ENCODE measurements at places on chromosomes 1 and 21.

- no peak for DNase-seq
- H3K36me3 ChIP-seq, result peaks cover 9% of the 10 kb centered on the region
- H3K4me3 ChIP-seq, result no peak overlapping the region
- H3K27me3 ChIP-seq, result no peaks in the 10 kb centered on the region
- H3K4me1 ChIP-seq, result peaks cover 2% of the 10 kb centered on the region
Measured at GRCh38 chr1:156549831-156550230, 22.5 kb downstream of the IQGAP3 start.

DNA sequence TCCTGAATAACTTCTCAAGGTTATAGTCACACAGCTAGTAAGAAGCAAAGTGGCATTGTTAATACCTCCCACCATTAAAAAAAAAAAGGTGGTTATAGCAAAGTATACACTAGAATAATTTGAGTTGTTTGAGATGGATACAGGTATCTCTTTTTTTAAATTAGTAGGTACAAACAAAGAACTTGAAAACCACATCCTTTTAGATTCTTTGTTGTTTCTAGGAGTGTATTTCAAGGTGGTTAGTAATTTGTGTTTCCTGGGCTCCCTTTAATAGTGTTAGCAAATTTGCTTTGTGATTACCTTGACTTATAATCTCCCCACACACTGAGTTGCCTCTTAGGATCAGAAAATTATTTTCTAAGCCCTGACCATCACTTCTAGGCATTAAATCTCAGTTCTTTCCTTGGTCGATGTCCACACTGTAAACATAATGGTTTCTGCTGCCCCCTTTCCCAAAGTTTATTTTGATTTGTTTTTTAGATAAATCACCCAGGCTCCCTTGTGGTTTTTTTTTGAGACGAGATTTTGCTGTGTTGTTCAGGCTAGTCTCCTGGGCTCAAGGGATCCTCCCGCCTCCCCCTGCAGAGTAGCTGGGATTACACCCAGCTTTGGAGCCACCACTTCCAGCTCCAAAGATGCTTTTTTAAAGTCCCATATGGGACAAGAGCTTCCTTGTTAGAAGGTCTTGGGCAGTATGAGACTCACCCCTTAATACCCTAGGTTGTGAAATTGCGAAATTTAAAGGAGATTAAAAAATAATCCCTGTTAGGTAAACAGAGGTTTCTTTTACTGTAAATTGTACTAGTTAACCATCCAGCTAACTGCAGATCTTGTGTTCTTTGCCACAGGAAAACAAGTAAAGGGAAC lies 6.2 kb downstream of the AKIRIN1 start:
- H3K27me3 ChIP-seq, result no peaks in the 10 kb centered on the region
- peaks cover 56% of the 10 kb centered on the region for H3K4me1 ChIP-seq
- H3K36me3 ChIP-seq, result peaks cover 66% of the 10 kb centered on the region
- no peak for DNase-seq

DNA sequence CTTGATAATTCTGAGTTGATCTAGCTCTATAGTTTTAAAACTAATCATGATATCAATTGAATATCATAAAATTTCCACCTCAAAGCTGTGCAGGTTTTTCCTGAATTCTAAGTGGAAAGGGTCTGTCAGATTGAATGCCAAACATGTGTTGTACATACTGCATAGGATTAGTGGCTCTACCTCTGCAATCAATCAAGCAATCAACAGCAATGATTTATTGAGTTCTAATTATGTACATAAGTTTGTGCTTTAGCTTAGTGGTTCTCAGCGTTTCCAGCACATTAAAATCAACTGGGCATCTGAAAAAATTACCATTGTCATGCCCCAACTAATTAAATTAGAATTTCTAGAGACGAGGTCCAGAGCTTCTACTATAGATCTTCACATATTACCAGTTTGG lies 251.5 kb downstream of the BACH1 start:
- H3K4me1 ChIP-seq, result no peaks in the 10 kb centered on the region
- H3K4me3 ChIP-seq, result no peak overlapping the region

- H3K4me1 ChIP-seq, result no peaks in the 10 kb centered on the region
- H3K4me3 ChIP-seq, result no peak overlapping the region
- H3K27me3 ChIP-seq, result no peaks in the 10 kb centered on the region
- no peak for DNase-seq
Measured at GRCh38 chr1:177669161-177669560, 300.7 kb downstream of the SEC16B start.

DNA sequence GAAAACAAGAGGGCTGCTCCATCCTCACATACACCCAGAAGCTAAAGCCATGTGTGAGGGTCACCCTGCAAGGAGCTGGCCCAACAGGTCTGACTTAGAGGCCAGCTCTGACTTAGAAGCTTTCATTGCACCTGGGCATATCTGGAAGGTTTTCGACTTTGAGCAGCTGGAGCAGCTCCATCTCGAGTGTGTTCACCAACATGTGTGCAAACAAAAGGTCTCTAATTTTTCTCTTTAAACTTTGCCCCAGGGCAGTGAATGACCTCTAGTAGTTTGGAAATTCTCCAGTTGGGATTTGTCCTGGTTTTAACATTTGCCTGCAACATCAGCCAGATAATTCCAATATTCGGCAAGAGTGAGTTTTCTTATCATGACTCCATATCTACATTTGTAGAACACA lies 108.3 kb downstream of the TNR start:
- H3K27me3 ChIP-seq, result peaks cover 6% of the 10 kb centered on the region
- DNase-seq, result no peak
- no peaks in the 10 kb centered on the region for H3K36me3 ChIP-seq
- no peak overlapping the region for H3K27ac ChIP-seq

DNA sequence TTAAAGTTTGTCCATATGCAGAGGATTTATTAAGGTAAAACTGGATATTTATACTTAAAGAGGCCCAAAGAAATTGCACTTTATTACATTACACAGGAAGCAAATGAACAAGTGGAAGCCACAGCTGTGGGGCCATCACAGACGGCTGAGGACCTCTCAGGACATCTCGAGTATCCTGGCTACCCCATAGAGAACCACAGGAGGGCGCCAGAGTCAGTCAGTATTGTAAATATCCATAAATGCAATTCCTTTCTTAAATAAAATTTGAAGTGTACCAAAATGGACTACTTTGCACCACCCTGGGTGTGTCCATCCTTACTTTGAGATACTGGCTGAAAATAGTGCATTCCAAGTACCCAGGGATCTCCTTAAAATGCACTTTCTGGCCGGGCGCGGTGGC lies 257.2 kb downstream of the MRPL39 start:
- no peaks in the 10 kb centered on the region for H3K36me3 ChIP-seq
- no peak overlapping the region for H3K27ac ChIP-seq
- peak; percentile 20 for DNase-seq
- H3K27me3 ChIP-seq, result peaks cover 4% of the 10 kb centered on the region
- no peak overlapping the region for H3K4me3 ChIP-seq

DNA sequence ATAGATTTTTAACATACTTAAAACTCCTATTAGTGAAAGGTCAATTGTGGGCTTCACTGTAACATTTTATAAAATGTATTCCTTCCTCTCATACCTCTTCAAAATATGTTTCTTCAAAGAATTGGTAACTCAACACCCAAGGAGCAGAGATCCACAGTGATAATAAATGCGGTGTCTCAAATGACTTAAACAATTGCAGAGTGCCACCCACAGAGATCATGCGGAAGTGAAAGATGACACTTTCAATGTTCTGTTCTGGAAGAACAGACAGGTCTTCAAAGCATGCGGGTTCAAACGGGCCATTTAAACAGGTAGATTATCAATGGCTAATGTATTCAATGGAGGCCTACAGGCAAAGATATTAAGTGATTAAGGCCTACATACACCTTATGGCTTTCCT lies 157.0 kb upstream of the GREM2 start:
- no peaks in the 10 kb centered on the region for H3K27me3 ChIP-seq
- no peaks in the 10 kb centered on the region for H3K36me3 ChIP-seq
- H3K27ac ChIP-seq, result no peak overlapping the region
- no peak overlapping the region for H3K4me3 ChIP-seq
- no peak for DNase-seq

DNA sequence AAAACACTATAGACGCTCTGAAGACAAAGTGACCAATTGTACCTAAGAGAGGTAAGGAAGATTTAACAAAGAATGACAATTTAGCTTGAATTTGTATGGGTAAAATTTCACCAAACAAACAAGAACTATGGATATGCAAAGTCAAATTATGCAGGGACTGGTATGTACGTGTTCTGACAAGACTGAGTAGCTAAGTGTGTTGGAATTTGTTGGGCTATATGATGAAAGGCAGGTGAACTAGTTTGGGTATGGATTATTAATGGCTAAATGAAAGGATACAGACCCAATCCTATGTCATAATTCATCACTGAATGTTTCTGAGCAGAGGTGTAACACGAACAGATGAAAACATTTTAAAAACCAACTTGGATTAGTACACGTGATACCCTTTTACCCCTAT lies 7.6 kb downstream of the DNTTIP2 start:
- H3K4me3 ChIP-seq, result no peak overlapping the region
- H3K27ac ChIP-seq, result no peak overlapping the region
- H3K4me1 ChIP-seq, result peaks cover 6% of the 10 kb centered on the region
- H3K27me3 ChIP-seq, result no peaks in the 10 kb centered on the region
- H3K36me3 ChIP-seq, result peaks cover 59% of the 10 kb centered on the region

DNA sequence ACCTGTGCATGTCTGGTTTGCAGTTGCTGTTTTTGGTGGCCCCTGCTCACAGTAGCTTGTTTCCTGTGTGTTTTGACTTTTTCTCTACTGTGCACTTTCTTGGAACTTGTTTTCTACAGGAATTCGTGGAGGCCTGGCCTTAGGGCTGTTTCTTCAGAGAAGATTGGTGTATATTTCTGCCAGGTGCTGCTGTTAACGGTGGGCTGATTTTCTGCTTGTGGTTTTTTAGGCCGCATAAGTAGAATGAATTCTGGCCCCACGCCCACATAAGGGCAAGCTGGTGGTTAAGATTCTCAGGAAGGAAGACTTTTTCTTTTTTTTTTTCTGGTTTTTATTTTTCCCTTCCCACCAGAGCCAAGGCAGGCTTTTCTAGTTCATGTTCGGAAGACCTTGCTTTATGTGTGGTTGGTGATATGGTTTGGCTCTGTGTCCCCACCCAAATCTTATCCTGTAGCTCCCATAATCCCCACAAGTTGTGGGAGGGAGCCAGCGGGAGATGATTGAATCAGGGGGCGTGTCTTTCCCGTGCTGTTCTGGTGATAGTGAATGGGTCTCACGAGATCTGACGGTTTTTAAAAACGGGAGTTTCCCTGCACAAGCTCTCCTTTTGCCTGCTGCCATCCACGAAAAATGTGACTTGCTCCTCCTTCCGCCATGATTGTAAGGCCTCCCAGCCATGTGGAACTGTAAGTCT lies 71.5 kb upstream of the DISP3 start:
- peak; percentile 19 for DNase-seq
- peak overlapping the region; percentile 46 for H3K4me3 ChIP-seq
- H3K4me1 ChIP-seq, result peaks cover 22% of the 10 kb centered on the region
- H3K36me3 ChIP-seq, result peaks cover 16% of the 10 kb centered on the region

GRCh38 chr1:214458541-214458940 lies 92.9 kb downstream of the PTPN14 start:
- peaks cover 6% of the 10 kb centered on the region for H3K36me3 ChIP-seq
- H3K27me3 ChIP-seq, result no peaks in the 10 kb centered on the region
- H3K4me3 ChIP-seq, result no peak overlapping the region
- H3K4me1 ChIP-seq, result peaks cover 48% of the 10 kb centered on the region
- no peak for DNase-seq

DNA sequence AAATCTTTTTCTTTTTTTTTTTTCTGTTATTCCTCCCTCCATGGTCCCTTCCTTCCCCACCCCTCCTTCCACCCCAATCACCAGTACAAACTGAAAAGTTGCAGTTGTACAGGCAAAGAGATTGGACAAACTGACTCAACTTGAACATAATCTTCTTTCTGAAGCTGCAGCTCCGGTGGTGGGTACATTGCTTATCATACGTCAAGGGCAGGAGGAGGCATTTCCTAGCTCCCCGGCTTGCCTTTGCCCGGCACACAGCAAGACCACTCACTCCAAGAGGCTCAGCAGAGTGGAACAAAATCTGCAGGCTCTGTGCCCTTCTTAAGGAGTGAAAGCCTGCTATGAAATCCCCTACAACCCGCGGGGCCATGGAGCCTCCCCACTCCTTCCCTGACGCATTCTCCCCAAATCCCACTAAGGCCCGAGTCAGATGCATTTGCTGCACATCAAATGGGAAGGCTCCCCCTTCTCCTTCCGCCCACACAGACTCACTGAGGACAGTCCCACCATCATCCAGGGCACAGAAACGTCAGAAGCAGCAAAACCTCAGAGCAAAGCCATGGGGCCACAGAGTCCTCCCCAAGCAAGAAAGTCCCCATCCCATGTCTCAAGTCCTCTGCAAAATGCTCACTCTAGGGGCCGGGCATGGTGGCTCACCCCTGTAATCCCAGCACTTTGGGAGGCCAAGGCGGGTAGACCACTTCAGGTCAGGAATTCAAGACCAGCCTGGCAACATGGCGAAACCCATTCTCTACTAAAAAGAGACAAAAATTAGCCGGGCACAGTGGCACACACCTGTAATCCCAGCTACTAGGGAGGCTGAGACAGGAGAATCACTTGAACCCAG lies 45.9 kb downstream of the SYF2 start:
- no peak overlapping the region for H3K27ac ChIP-seq
- no peaks in the 10 kb centered on the region for H3K36me3 ChIP-seq
- no peaks in the 10 kb centered on the region for H3K4me1 ChIP-seq
- no peak for DNase-seq

GRCh38 chr1:197140121-197140520 lies 6.3 kb downstream of the ASPM start:
- DNase-seq, result no peak
- peak overlapping the region; percentile 60 for H3K27ac ChIP-seq
- peak overlapping the region; percentile 54 for H3K4me3 ChIP-seq

GRCh38 chr1:93078638-93078985 lies 471 bp upstream of the MTF2 start:
- peak overlapping the region; percentile 95 for H3K4me3 ChIP-seq
- H3K4me1 ChIP-seq, result peaks cover 35% of the 10 kb centered on the region
- DNase-seq, result no peak
- peaks cover 10% of the 10 kb centered on the region for H3K36me3 ChIP-seq

DNA sequence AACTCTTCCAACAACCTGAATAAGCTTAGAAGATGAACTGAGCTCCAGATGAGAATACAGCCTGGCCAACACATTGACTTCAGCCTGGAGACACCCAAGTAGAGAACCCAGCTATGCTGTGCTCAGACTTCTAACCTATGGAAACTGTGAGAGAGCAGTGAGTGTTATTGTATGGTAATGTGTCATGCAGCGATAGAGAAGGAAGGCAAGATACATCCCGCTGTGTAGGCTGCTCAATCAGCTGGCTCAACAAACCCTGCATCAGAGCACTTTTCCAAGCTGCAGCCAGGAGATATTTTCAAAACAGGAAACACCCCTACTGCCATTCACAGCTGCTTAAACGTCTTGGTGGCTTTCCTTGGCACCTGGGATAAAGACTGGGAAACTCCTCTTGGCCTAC lies 321.3 kb downstream of the SIPA1L2 start:
- no peak for DNase-seq
- H3K27me3 ChIP-seq, result peaks cover 7% of the 10 kb centered on the region
- no peak overlapping the region for H3K27ac ChIP-seq
- H3K4me3 ChIP-seq, result no peak overlapping the region
- H3K36me3 ChIP-seq, result no peaks in the 10 kb centered on the region

DNA sequence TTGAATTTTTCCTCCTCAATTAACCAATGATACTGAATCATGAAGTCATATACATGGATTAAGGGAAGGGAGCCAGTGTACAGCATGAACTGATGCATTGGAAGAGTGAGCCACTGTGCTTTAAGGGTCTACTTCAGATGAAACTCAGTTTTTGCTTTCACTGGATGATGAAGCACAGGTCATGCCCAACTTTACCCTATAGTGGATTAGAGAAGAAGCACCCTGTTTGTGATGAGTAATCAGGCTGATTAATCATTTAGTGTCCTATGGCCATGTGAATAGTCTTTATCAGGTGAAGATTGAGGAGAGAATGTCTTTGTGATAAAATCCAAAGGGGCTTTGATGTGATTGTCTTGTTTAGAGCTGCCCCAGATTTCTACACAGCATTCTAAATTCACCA lies 24.7 kb upstream of the LAMC1 start:
- peaks cover 8% of the 10 kb centered on the region for H3K27me3 ChIP-seq
- no peak overlapping the region for H3K27ac ChIP-seq

Measured in T-helper 2 cell treated with Interferon-gamma antibody and Interleukin-4, amounts not matched to agents 5 μg/mL and 100 μg/mL, for 36 hours (primary cell).